Effector memory CD8-positive, alpha-beta T cell (primary cell): ENCODE measurements at places on chromosomes 13 and 19.

DNA sequence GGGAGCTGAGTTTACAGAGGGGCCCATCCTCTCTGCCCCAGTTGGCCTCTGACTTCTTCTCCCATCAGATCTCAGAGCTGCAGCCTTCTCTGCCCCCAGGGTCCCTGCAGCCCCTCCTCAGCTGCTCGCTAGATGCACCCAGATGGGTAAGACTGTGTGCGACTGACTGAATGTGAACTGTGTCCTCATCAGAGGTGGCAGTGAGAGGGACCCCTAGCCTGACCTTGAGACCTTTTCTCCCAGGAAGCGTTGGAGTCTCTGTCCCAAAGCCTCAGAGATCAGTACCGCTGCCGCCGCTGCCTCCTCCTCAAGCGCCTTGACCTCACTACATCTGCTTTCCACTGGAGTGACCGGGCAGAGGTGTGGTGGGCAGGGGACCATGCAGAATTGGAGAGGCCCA is 2.4 kb downstream of the FAM98C start:
- DNase-seq: no peak

GRCh38 chr13:63427170-63427569 is 2011.5 kb upstream of the PCDH20 start:
- DNase-seq: no peak

DNA sequence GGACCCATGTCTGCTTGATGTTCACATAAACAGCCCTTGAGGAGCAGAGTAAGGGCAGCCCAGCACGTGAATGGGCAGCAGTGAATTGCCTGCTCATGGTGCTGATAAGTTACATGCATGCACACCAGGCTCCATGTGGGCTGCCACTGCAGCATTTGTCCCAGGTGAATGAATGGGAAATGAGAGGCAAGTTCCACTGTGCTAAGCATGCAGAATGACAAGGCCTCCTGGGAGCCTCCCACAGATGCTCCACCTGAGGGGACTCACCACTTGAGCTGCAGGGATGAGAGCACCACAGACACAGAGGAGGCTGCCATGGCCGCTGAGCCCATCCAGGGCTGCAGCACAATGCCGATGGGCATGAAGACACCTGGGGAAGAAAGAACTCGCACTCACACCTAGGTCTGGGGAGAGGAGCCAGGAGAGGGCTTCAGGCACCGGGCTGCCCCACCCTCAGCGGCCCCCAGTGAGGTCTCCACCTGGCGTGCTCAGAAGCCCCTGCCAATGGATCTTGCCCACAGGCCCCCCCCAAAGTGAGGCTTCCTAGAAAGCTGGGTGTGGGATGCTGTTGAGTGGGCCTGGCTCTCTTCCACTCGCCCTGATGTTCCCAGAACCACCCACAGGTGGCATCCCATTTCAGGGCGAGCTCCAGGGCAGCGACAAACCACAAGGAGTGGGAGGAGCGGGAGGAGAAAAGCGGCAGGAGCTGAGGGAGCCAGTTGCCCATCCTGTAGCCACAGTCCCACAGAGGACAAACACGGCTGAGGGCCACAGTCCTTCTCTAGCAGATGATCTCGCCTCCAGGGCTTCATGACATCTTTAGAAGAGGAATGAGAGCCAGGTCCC is 73.8 kb downstream of the CCDC70 start:
- DNase-seq: no peak

DNA sequence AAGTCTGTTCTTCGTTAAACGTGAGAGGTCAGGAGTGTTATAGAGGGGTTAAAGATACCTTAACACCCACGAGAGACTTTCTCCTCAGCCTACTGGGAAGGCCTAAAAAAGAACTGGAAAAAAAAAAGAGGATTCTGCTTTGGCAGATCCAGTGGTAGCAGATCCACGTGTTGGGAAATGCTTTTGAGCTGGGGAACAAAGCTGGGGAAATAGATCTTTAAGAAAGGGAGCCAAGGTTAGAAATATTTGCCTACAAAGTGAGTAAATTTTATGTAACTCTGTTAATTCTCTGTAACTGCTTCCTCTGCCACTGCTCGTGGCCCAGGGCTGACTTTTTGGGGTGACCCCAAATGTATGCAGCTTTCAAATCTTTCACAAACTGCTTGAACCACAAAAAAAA is 11.7 kb downstream of the RFX2 start:
- DNase-seq: no peak

DNA sequence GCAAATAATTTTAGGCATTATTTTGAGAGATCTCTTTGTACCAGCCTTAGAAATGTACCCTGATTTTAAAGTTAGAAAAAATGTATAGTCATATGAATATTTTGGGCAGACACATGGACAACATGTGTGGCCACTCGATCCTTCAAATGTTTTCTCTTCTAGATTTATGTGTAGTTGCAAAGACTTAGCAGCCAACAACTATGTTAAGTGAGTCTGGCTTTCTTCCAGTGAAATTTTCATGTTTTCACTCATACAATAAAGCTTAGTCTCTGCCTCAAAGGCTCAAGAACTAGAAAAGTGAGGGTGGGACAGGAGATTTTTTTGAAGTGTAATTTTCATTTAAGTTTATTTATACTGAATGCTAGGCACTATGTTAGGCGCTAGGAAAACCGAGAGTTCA is 207.7 kb upstream of the DACH1 start:
- DNase-seq: no peak

- no peak for DNase-seq
Observed at GRCh38 chr13:48819376-48819775, 156.3 kb upstream of the FNDC3A start.

DNA sequence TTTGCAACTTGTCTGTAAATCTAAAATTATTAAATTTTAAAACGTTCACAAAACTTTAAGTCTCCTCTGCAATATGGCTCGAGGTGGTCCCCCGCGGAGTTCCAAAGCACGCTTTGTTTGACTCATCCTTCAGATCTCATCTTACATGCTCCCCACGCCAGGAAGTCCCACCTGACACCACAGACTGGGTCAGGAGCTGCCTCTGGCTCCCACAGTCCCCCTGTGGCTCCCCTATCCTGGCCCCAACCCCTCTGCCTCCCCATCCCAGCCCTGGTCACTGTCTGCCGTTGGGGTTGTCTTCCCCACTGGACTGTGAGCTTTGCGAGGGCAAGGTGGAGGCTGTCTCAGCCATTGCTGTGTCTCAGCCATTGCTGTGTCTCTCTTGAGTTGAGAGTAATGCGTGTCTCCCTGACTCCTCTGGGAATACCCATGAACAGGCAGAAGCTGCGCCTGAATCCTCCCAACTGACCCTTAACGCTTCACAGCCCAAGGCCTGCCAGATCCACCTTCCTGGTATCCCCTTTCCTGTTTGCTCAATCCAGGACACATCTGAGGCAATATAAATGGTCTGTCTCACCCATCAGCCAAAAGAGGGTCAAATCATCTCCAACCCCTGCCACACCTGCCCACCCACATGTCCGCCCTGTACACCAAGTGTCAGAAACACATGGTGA is 15.9 kb downstream of the DYRK1B start:
- no peak for DNase-seq

GRCh38 chr19:47352095-47352494 is 3.0 kb downstream of the DHX34 start:
- no peak for DNase-seq

- no peak for DNase-seq
Observed at GRCh38 chr13:44734201-44734707, 158.1 kb upstream of the TSC22D1 start.

DNA sequence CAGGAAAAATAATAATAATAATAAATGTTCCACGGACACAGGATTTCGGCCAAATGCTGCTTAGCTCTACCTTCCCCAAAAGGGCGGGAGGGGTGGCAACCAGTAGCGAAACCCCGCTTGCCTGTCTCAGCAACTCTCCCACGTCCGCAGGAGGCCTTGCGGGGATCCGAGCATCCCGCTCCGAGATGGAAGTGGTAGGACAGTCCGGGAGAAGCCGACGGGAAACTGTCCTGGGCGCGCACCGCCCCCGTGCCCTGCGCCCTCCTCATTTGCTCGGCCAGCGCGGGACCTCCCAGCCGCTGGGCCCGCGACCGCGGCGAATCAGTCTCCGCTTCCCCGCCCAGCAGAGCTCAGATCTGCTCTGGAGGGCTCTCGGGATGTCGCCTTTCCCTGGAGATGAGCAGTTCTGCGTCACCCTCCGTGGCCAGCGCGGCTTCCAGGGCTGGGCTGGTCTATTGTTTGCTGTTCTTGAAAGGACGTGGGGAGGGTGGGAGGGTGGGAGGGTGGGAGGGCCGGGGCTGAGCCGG is 48.9 kb upstream of the PABPC3 start:
- no peak for DNase-seq

DNA sequence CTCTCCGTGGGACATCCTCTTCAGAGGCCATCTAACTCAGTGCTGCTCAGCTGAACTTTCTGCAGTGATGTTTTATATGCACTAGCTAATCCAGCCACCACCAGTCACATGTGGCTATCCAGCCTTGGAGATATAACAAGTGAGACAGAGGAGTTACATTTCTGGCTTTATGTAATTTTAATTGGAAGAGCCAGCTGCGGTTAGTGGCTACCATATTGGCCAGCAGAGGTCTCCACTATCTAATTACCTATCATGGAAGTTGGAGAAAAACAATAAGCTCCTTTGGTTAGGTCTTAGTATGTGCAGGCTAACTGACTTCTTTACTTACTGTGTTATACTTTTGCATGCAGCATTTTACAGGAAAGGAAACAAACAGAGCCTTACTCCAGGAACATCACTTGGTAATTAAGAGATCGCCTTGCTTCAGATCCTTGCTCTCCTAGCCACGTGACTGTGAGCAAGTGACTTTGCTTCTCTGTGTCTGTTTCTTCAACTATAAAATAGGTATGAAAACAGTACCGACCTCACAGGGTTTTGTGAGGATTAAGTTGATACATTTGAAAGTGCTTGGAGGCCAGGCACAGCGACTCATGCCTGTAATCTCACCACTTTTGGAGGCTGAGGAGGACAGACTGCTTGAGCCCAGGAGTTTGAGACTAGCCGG is 1.6 kb upstream of the KLK10 start:
- DNase-seq: no peak
